NCI-H226 (cell line): ENCODE measurements at places on chromosomes 13 and 19.

DNA sequence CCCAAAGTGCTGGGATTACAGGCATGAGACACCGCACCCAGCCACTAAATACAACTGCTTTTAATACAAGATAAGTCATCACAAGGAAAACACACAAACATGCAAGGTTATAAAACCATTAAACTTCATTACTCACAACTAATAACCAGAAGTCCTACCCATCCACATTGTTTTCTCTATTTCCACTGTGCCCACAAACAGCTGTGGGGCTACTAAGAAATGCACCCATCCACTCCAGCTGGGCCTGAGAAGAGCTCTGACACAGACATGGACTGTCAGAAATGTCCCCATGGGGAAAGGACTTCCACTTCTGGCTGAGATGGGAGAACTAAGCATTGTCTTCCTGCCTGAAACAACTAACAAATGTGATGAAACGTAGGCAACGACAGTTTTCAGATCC is 17.2 kb downstream of the SAFB2 start:
- no peak for DNase-seq

- no peak for DNase-seq
Measured at GRCh38 chr13:28283600-28283999, 145.3 kb downstream of the PAN3 start.

DNA sequence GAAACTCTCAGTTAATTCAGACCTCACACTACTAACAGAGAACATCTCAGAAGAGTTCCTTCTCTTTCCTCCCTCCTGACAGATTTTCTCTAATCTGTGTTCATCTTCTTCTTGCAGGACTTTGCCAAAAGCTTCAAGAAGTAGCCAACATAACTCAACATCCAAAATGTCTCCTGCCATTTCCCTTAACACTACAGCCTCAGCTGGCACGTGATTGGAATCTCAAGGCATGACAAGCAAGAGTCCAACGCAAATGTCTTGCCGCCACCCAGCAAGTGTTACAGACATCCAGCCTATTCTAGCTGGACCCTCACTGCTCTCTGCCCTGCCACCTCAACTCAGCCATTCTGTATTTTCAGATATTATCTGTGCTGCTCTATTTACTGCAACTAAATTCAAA is 135.1 kb downstream of the DNAJC15 start:
- no peak for DNase-seq

- DNase-seq: no peak
Measured at GRCh38 chr13:45365558-45365885, 24.5 kb upstream of the TPT1 start.

GRCh38 chr19:15248106-15248505 is 15.9 kb upstream of the EPHX3 start:
- no peak for DNase-seq

DNA sequence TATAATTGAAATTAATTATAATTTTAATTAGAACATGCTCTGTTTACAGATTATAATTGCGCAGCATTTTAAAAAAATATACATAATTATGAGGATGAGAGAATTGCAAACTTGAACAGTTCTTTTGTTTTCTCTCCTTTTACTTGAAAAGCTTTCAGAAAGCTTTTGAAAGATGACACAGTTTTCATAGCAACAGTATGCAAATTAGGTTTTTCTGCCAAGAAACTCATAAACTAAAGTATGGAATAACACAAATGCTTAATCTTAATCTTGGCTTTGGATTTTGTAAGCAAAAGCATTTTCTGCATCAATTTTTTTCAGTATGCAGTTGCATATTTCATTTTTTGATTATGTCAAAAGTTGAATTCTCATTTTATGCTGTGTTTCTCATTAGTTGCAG is 32.8 kb upstream of the AKAP11 start:
- DNase-seq: no peak

GRCh38 chr19:39407660-39408391 is 1.2 kb downstream of the ZFP36 start:
- no peak for DNase-seq

GRCh38 chr13:59447846-59448620 is 715.7 kb downstream of the DIAPH3 start:
- no peak for DNase-seq

GRCh38 chr19:5773276-5773675 is 11.3 kb downstream of the PRR22 start:
- DNase-seq: no peak

DNA sequence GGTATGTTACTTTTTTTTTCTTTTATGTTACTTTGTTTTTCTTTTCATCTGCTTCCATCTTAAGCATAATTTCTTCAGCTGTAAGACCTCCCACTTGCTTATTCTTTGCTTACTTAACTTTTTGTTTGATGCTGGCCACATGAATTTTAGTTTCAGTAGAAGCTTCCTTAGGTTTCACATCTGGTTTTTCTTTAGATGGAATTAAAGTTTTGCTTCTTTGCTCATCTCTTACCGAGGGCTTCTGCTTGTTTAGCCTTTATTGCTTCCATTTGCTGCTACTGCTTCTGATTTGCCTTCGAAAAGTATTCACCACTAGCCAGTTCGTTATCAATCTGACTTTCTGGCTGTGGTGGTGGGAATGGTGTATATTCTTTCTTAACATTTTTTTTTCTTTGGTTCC is 90.9 kb downstream of the GJA3 start:
- no peak for DNase-seq

- peak; percentile 7 for DNase-seq
Measured at GRCh38 chr19:30682999-30683536, 310.9 kb downstream of the ZNF536 start.

DNA sequence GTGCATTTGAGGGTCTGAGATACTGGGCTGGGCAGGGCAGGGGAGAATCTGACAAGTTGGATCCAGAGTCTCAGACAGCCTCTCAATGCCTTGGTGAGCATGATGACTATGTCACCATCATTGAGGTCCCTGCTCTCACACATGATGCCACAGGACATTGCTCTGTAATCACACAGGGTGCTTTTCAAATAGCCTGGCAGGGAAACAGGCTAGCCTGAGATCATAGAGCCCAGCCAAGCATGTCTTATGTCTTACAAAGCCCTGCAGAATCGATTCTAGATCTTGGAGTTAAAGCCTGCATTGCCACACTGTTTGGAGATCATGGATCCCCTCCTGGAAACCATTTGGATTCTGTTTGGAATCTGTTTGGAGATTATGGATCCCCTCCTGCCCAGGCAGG is 5.3 kb downstream of the KCNN1 start:
- no peak for DNase-seq

DNA sequence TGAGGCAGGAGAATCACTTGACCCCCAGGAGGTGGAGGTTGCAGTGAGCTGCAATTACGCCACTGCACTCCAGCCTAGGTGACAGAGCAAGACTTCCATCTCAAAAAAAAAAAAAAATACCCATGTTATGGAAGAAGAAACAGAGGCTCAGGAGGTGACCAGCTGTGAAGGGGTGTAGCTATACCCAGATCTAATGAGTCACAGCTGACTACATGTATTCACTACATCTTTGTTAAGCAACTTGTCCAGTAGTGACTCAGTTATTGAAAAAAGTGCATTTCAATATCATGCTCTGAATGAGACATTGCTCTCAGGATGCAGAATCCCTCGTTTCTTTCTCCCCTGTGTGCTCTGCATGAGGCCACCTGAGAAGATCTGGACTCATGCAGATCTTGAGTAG is 16.1 kb upstream of the SPART start:
- DNase-seq: peak; percentile 32

DNA sequence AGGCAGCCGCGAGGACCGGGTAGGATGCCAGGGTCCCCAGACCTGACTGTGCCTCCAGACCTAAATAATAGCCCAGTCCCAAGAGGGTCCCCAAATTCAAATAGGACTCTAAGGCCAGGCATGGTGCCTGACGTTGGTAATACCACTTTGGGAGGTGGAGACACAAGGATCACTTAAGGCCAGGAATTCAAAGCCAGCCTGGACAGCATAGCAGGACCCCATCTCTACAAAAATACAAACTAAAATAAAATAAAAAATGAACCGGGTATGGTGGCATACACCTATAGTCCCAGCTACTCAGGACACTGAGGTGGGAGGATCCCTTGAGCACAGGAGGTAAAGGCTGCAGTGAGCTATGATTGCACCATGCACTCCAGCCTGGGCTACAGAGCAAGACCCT is 5.4 kb upstream of the APLP1 start:
- DNase-seq: no peak

- no peak for DNase-seq
Measured at GRCh38 chr19:41363371-41363752, 587 bp downstream of the B9D2 start.

DNA sequence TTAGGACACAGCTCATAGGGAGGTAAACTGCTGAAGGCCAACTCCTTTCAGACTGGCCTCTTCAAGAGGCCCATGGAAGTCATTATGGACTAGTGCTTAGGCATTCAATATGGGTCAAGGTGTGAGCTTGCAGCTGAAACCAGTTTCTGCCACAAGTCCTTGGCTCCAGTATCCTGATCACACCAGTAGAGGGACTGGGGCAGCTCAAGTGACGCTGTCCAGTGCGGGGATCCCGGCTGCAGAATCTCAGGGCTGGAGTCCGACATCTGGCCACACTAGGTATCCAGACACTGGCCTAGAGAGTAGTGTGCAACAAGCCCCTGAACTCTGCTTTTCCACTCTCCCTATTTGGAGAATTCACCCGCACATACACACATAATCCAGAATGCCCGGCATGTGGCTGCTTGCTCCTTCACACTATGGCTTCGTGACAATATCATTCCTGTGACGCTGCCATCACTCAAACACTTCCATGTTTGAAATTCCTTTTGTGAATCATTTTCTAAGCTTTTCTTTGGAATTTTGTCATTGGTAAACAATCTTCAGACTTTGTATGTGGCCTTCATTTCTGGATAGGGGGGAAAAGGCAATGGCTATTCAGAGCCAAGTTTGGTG is 425.1 kb downstream of the EFNB2 start:
- no peak for DNase-seq

- DNase-seq: no peak
Measured at GRCh38 chr19:18085702-18086457, 854 bp downstream of the IL12RB1 start.

- DNase-seq: no peak
Measured at GRCh38 chr13:24280720-24281119, 28.7 kb upstream of the C1QTNF9 start.

- DNase-seq: no peak
Measured at GRCh38 chr13:21124852-21125251, 51.5 kb downstream of the SKA3 start.

DNA sequence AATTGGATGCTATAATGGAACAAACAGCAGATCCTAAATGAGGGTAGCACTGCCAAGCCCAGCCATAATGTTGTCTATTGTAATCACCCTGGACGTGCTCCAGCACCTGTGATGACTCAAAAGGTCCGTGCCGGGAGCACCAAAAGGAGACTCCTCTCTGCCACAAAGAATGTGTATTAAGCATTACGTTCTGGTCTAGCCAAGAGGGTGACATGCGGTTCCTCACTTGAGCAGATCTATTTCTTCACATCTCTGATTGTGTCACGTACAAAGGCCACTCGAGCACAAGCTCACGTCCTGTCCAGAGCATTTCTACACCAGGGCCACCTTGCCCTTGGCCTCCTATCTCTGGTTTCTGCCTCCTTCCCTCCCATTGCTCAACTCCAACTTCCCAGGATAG is 219.9 kb upstream of the IRS2 start:
- peak; percentile 43 for DNase-seq

GRCh38 chr19:46069806-46070341 is 29.1 kb upstream of the IGFL4 start:
- DNase-seq: peak; percentile 87

- no peak for DNase-seq
Measured at GRCh38 chr19:6568010-6568526, 22.9 kb downstream of the CD70 start.

- DNase-seq: no peak
Measured at GRCh38 chr19:38452430-38453366, 19.2 kb downstream of the RYR1 start.

GRCh38 chr13:33323801-33324510 is 38.4 kb upstream of the STARD13 start:
- DNase-seq: no peak

DNA sequence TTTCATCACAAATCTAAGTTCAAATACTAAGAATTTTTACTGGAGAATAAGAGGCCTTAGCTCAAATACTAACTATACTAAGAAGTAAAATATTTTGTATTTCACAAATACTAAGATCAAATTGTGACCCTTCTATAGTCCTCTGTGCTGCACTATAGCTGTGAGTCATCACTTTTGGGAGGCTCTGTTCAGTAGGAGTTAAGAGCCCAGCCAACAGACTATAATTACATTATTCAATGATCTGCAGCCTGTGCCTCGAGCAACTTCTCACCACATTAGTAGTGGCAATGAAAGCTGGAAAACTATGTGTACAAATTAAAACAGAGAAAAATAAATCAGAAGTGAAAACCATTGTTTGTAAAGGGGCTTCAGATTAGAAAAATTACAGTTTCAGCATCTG is 147.3 kb upstream of the GPC6 start:
- DNase-seq: peak; percentile 44

DNA sequence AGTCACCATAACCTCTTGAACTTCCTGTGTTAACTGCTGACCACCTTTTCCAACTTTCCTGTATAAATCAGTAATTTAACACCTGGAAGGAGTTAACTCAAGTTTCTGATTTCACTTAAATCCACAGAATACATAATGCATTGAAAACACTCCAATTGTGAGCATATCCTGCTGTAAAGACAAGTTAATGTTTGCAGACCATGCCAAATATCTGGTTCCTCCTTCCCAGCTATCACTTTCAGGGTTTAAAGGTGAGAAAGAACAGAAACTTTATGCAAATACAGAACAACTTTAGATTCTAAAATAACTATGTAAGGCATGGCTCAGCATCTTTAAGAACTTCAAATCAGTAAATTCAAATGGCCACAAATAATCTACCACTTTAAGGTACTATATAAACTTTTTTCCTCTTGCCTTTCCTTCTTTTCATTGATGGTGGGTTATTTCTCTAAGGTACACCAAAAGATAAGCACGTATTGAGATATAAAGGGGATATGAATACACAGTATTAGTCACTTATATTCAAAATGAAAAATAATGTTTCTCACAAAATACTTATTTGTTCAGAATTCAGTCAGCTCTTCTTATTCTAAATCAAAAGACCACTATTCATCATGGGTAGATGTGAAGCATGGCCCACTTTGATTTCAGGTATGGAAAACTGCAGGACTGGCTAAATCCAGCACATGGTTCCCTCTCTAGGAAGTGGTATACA is 6.6 kb upstream of the TPTE2 start:
- no peak for DNase-seq

DNA sequence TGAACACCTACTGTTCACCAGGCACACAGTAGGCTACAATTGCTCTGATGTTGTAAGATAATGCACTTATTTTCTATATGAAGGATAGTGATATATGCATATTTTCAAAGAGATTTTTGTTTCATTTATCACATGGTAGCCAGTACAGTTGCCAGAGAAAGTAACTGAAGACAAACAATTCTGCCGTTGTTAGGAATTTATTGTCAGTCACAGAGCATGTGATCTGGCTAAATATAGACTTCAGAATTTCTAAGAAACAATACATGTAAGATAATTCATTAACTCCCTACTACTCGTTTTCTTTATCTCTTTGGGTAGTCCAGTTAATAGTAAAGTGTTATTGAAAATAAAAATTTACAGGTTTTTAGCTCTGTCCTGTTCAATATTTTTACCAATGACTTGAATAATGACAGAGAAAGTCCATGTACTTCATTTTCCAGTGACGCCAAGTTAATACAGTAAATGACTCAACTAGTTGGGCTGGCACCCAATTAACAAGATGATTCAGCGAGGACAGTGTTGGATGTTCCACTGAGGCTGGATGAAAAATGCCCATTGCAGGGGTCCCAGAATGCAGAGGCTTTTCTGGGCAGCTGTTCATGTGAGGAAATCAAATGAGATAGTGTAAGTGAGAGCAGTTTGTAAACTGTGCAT is 35.6 kb downstream of the GJA3 start:
- DNase-seq: no peak
